Stimulated activated CD8-positive, alpha-beta memory T cell treated with anti-CD3 and anti-CD28 coated beads, Interleukin-2, amount 100 ng/mL, for 1 hour (primary cell): ENCODE measurements at places on chromosomes 4 and X.

- no peak for DNase-seq
These were observed 48.6 kb upstream of the ARHGAP24 start for GRCh38 chr4:85426366-85426765.

- no peak for DNase-seq
These were observed 117.6 kb downstream of the STK32B start for GRCh38 chr4:5168891-5169290.

GRCh38 chrX:155967653-155968325, 29.7 kb upstream of the IL9R start:
- DNase-seq = no peak

- no peak for DNase-seq
These were observed 346.8 kb downstream of the PPP3CA start for GRCh38 chr4:101000496-101000895.

DNA sequence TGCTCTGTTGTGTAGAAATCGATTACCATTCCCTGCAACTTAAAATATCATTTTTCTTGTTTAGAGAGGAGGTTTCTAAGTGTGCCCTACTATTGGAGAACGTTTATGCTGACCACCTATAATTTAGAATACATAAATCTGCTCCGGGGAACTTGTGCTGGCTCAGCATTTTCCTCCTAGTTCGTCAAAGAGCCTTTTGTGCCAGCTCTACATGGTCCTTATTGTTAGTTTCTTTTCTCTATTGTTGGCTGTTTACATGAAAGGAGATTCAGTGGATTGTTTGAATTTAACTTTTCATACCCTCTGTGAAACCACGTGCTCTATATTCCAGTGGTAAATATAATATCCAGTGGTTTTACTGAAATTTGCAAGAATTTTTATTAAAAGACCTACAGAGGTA, 53.4 kb upstream of the ATP8A1 start:
- no peak for DNase-seq

DNA sequence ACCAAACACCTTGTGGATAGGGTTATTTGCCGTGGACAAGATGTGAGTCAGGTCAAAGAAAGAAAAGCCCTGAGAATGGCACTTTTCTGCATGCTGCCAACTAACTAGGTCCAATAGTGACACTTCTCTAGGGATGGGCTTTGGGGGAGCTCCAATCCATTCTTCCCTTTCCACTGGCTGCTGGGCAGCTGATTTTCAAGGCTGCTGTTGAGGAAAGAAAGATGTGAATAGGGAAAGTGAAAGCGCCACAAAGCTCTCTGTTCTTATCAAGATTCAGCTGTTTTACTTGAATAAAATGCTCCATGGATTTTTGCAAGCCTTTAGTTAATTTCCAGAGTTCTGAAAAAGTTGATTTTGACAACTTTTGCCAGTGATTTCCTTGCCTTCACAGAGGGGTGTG, 244.2 kb upstream of the F9 start:
- no peak for DNase-seq

- no peak for DNase-seq
These were observed 87.8 kb downstream of the SH3KBP1 start for GRCh38 chrX:19799319-19800182.

GRCh38 chr4:125741825-125742452, 427.2 kb downstream of the FAT4 start:
- no peak for DNase-seq

DNA sequence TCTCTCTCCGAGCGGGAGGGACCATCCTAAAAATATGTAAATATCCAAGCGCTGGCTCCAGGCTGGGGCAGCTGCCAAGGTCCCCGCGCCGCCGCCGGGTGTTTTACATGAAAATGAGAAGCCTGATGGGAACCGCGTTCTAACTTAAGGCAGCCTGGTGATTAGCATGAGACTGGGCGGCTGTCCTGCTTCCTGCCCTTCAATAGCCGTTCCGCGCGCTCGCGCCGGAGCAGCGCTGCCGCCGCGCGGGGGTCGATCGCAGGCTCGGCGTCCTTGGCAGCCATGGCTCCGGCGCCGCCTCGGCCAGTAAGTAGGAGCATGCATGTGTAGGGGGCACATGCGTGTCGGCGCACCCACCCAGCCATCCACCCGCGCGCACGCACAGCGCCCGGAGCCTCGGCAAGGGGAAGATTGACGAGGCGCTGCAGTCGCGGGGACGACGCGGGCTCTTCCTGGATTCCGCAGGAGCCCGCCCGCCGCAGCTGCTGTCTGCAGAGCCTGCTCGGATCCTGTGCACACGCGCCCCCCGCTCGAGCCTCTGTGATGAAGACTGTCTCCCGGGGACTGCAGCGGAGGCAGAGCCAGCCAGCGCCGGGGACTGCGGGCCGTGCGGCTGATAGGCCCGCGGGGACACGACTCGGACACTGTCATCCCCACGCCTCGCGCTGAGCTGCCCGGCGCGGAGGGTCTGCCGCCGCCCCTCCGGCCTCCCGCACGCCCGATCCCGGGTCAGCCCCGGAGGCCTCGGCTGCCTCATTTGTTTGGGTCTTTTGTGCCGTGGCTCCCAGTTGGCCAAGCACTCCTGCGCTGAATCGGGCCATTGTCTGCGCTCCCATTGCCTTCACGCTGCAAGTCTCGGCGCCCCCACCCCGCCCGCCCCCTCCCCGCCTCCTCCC, 734 bp downstream of the STOX2 start:
- no peak for DNase-seq

DNA sequence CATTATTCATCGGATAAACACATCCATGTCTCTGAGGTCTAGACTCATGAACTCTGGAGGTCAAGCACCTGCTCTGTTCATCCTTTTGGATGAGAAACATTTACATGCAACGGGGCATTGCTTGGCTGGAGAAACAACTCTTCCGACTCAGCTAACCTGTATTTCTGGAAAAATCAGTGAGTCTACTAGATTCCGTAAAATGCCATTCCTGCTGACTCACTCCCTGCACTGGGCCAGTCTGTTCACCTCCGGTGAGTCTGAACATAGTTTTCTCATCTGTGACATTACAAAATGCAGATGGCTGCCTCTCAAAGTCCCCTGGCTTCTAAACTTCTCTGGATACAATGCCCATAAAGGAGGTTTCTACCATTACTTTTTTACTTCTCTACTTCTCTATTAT, 185.7 kb upstream of the HS3ST1 start:
- no peak for DNase-seq

DNA sequence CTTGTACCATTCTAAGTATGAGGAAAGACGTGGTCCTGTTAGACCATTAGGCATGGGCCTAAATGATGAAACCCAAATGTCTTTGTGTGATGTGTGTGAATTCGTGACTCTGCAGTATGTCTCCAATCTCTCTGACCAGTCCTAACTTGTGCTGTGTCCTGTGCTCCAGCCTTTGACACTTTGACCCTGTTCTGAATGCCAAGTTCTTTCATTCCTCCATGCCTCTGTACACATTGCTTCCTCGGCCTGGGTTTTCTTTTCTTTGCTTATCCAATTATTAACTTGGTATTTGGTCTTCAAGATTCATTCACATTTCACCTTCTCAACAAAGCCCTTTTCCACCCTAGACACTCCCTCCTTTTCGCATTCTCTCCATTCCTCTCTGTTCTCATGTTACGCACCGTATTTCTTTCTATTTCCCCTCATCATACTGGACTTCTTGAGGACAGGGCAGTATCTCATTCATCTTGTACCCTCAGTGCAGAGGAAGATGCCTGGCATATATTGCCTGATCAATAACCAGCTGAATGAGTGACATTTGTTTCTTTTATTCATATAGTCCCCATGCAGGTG, 138.7 kb downstream of the F11 start:
- DNase-seq = no peak
